ENCODE measurements at places on chromosomes 2 and 18. TPM values are rescaled to one million over a fixed set of nuclear protein-coding genes. Genes with fewer than 3 reads are reported as not detected.

- no peaks in the 10 kb centered on the region for H3K36me3 ChIP-seq
- peaks cover 5% of the 10 kb centered on the region for H3K27me3 ChIP-seq
- no peak overlapping the region for H3K4me3 ChIP-seq
- H3K27ac ChIP-seq: no peak overlapping the region
Measured at GRCh38 chr18:26442126-26442525, 106.2 kb downstream of the KCTD1 start.

Gene REG1B
- total RNA-seq: 4.9 TPM

Gene AFF3
- 10.2 TPM for total RNA-seq

Gene CYP1B1
- total RNA-seq: 0.85 TPM

Gene CDH19
- not detected for total RNA-seq

DNA sequence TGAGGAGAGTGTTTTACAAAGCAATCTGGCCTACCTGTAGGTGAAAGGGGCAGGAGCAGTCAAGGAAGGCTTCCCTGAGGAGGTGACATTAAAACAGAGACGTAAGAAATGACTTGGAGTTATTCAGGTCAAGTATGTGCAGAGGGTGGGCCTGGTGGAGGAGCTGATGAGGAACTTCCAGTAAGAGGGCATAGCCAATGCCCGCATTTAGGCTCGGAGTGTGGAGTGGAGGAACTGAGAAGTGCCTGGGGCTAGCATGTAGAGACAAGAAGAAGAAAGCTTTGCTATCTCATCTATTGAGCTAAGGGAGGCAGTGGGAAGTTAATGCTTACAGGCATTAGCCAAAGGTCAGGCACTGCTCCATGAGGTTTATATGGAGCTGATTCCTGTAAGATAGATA lies 312.2 kb downstream of the ZNF521 start:
- H3K27ac ChIP-seq: no peak overlapping the region
- H3K4me3 ChIP-seq: no peak overlapping the region
- no peaks in the 10 kb centered on the region for H3K27me3 ChIP-seq
- DNase-seq: no peak

DNA sequence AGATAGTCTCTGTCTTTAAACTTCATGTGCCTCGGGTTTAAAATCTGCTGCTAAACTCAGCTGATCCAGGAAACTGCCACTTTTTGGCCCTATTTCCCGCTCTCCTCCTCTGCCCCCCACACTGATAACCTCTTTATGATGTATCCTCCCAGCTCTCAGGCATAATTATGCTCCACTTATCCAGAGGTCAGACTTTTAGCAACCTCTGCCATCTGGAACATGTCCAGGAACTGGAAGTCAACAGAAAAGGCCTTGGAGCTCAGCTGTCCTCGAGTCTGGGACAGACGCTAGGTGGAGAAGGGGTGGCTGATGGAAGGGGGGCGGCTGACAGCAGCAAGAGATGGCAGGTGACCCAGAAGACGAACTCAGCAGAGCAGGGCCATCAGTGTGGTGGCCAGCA lies 41.2 kb downstream of the ASAP2 start:
- H3K4me3 ChIP-seq: no peak overlapping the region
- H3K36me3 ChIP-seq: no peaks in the 10 kb centered on the region
- H3K4me1 ChIP-seq: no peaks in the 10 kb centered on the region

DNA sequence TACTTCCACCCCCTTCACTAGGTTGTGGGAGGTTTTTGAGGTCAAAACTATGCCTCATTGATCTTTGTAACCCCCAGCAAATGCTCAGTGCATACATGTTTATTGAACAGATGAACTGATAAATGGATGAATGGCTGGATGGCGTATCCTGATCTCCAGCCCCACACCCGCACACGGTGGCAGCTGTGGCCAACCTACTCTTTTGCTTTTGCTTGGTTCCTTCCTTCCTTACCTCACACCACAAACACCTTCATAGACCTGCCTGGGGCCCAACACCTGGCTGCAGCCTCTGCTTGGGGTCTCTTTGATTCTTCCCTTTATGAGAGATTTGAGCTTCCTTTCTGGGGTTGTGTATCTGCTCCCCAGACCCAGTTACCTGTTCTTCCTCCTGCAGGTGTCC lies 25.9 kb downstream of the SPP2 start:
- H3K27ac ChIP-seq: no peak overlapping the region
- no peaks in the 10 kb centered on the region for H3K4me1 ChIP-seq
- H3K4me3 ChIP-seq: no peak overlapping the region

Gene GAL3ST2
- 1.4 TPM for total RNA-seq

GRCh38 chr2:157747695-157748370 lies 119.2 kb upstream of the ACVR1C start:
- no peaks in the 10 kb centered on the region for H3K27me3 ChIP-seq
- H3K4me3 ChIP-seq: no peak overlapping the region
- H3K27ac ChIP-seq: no peak overlapping the region
- H3K4me1 ChIP-seq: no peaks in the 10 kb centered on the region

Gene PLEKHH2
- 1.8 TPM for total RNA-seq

Gene FKBP1B
- total RNA-seq: 1.2 TPM

Gene SP100
- 201 TPM for total RNA-seq

Gene GCFC2
- 22.5 TPM for total RNA-seq

Gene ONECUT2
- total RNA-seq: not detected

GRCh38 chr2:29192526-29192925 lies 77.3 kb downstream of the CLIP4 start:
- peaks cover 5% of the 10 kb centered on the region for H3K36me3 ChIP-seq
- H3K4me1 ChIP-seq: no peaks in the 10 kb centered on the region
- DNase-seq: no peak
- no peak overlapping the region for H3K27ac ChIP-seq

- no peaks in the 10 kb centered on the region for H3K27me3 ChIP-seq
- DNase-seq: no peak
- no peaks in the 10 kb centered on the region for H3K36me3 ChIP-seq
- peaks cover 15% of the 10 kb centered on the region for H3K4me1 ChIP-seq
- H3K27ac ChIP-seq: no peak overlapping the region
Measured at GRCh38 chr18:45009756-45010155, 329.1 kb downstream of the SETBP1 start.

DNA sequence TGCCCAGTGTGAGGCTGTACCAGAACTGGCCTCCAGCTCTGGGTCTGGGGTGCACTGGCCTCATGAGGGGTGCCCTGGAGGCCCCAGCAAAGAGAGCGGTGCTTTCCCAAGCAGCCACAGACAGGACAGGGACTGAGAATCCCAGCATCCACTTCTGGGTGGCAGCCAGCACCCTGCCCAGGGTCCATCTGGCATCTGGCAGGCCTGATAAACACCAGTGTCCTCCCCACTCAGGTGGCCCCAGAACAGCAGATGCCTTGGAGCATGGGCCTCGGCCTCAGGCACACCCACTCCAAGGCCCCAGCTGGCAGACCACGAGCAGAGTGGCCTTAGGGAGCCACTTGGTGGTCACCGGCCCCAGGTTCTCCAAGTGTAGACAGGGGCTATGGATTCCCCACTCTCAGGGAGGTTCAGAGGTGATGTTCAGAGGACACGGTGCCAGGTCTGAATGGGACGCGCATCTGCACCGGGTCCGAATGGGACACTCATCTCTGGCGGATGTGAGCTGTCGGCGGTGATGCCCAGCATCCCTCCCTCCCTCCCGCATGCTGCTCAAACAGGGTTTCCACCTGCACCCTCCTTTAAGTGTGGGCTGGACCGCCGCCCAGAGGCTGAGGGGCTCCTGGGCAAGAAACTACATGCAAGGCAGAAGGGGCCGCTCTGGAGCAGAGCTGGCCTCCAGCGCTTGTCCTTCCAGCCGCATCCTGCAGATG lies 82.2 kb upstream of the GPC1 start:
- no peaks in the 10 kb centered on the region for H3K4me1 ChIP-seq
- no peaks in the 10 kb centered on the region for H3K36me3 ChIP-seq
- H3K27ac ChIP-seq: no peak overlapping the region
- no peak for DNase-seq

All from T-cell (primary cell).